ENCODE measurements at places on chromosomes 5 and 9.

GRCh38 chr5:156920042-156920860, 42.8 kb downstream of the TIMD4 start:
- no peak for DNase-seq

- no peak for DNase-seq
Measured at GRCh38 chr9:4555236-4555635, 65.0 kb downstream of the SLC1A1 start.

DNA sequence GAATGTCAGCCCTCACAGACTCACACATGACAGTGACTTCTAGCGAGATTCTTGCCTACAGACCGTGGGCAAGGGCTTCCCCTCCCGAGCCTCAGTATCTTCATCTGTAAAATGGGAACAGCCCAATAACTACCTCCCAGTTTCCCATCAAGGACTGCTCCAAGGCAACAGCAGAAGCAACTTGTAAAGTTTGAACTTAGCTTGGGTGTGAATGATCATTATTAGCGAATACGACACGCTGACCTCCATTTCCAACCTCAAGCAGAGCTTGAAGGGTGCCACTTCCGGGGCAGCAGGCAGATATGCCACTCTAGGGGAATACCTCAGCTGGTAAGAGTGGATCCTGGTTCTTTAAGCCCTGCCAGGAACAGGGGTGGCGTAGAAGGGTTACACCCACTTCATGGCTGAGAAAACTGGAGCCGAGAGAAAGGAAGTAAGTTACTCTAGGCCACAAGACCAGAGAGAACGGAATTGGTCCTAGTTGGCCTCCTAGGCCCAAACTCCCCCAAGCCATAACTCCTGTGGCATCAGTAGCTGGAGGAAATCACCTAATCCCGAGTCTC, 2.0 kb downstream of the RNF44 start:
- peak; percentile 54 for DNase-seq

DNA sequence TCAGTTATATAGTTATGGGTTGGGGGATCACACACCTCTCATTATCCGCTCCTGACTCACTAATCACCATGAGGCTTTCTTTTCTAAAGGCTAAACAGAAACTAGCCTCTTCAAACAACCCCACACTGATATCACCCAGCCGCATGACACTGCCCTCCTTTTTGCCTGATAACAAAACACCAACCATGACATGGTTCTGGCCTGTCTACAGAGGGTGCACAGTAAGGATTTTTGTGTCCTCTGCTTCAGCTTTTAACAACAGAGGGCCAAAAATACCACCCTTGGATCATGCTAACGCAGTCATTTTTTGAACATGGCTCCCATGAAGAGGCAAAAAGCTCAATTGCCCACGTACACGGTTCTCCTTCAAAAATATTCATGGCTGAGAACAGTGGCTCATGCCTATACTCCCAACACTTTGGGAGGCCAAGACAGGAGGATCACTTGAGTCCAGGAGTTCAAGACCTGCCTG, 4.0 kb downstream of the CMBL start:
- no peak for DNase-seq

GRCh38 chr5:147418613-147419012, 91.3 kb downstream of the DPYSL3 start:
- DNase-seq, result no peak

- DNase-seq, result no peak
Measured at GRCh38 chr5:175021321-175021720, 296.9 kb downstream of the MSX2 start.

- peak; percentile 84 for DNase-seq
Measured at GRCh38 chr9:131697908-131698617, 41.8 kb downstream of the RAPGEF1 start.

DNA sequence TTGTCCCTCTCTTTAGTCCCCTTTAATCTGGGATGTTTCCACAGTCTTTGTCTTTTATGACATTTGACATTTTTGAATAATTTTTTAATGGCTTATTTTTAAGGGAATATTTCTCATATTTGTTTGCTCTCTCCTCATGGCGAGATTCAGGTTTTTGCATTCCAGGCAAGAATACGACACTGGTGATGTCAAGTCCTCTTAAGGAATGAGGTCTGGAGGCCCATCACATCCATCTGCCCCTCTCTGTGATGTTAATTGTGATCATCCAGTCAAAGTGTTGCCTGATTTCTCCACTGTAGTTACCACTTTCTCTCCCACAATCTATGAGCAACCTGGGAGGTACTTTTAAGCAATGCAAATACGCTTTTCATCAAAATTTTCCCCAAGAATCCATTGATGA, 193.2 kb downstream of the MAST4 start:
- no peak for DNase-seq

- DNase-seq, result no peak
Measured at GRCh38 chr9:126415741-126416370, 89.2 kb downstream of the MVB12B start.

DNA sequence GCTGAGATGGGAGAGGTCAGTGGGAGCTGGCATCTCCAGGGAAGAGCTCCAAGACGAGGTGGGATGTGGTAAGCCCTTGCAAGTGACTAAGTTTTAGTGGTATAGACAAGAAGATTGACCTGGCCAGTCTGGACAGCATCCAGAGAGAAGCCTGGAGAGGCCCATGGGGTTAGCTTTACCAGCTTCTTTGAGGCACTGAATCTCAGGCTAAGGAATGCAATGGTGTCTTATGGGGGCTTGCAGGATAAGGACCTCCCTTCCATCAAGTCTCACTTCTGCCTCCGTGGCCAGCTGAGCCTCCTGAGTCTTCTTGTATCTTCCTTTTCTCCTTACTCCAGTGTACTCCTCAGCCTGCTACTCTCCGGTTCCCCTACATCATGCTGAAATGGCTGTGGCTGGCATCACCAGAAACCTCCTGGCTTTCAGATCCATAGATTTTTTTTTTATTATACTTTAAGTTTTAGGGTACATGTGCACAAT, 56.5 kb upstream of the JADE2 start:
- no peak for DNase-seq

All from pons (tissue), 1 donor.